ENCODE measurements at places on chromosomes 7 and 10.

DNA sequence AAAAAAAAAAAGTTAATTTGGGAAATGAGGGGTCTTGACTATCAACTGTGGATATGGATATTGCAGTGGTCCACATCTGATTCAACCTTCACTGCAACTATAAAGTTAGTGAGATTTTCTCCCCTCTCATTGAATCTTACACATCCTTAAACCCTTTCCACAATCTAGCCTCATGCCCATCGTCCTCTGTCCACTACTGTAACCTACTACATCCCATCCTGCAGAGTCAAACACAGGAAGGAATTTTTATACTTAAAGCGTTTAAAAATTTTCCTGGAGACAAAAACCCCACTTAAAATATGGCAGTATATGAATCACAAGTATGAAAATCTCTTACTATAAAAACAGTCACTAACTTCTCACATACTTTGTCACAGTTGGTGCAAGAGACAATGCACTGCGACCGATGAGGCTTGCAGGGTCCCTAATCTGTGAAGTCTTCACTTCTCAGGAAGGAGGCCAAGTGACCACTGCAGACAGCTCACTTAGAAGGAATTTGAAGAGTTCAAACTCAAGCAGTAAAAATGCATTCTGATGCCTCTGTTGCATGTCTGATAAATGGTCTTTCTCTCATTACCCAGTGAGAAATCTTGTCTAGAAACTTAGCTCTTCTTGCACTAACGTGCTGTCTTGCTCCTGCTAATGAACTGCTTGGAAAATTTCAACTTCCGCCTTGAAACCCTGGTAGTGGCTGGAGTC, 50.3 kb upstream of the ST8SIA6 start:
- peak; percentile 80 for DNase-seq

GRCh38 chr10:26571655-26572054, 125.8 kb upstream of the PDSS1 start:
- DNase-seq, result no peak

- DNase-seq, result no peak
Observed at GRCh38 chr10:118339111-118339510, 3.0 kb downstream of the FAM204A start.

DNA sequence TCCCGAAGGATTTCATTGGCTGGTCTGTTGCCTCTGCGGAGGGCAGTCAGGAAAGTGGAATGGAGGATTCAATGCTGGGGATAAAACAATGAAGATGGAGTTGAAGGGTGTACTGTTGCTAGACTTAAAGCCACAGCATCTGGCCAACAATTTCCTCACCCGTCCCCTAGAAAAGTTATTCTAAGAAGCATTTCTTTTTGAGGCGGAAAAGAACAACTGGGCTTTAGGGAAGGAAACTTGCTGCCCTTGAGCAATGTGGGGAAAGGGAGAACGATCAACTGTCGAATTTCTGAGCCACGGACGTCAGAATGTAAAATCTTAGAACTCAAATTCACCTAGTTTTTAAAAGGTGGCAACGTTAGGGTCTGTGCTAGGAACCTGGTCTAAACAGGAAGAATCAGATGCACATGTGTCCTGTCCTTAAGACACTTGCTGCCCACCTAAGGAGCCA, 664 bp downstream of the FMC1 start:
- DNase-seq, result no peak

DNA sequence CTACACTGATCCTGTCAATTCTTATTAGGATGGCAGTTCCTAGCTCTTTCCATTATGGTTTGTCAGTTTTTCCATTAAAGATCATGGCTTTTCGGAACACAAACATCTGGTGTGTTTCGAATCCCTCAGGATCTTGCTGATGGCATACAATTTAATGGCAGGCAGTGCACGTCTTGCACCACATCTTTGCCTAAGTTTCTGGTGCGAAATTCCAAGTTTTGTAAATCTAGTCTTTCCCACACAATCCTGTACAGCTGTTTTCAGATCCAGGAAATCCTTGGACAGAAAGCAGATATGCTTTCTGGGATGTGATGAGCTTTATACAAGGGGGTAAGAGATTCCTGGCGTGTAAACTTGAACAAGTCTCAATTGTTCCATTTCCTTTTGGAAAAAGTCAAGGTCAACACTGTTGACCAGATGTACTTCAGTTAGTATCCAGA, 224.3 kb upstream of the PHYHIPL start:
- DNase-seq, result no peak

GRCh38 chr10:16527452-16527851, 5.8 kb upstream of the C1QL3 start:
- no peak for DNase-seq

DNA sequence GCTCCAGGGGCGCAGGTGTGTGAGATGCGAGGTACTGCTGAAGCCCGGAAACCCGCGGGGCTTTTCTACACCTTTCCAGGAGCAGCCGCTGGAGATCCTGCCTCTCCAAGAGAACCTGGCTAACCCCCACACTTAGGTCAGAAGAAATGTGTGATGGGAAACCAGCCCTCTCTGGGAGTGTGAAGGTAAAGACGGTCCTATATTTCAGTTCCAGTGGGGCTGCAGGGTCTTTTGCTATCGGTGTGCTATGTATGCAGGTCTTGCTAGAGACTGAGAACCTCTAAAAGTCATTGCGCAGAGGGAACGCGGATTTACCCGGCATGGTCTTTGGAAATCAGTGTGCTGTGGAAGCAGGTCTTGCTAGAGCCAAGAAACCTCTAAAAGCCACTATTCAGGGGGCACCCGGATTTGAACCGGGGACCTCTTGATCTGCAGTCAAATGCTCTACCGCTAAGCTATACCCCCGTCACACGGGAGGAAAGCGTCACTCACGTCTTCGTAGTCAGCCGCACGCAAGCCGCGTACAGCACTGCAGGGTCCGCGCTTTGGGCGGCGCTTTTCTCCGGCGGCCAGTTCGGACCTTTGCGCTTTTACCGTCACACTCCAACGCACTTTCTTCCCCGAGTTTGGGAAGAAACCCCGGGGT, 46.0 kb downstream of the ZNF777 start:
- peak; percentile 96 for DNase-seq

- DNase-seq, result no peak
Observed at GRCh38 chr10:78045237-78045636, 11.6 kb downstream of the RPS24 start.

GRCh38 chr10:99784727-99785441, 2.4 kb downstream of the ABCC2 start:
- peak; percentile 45 for DNase-seq

GRCh38 chr10:49431426-49431825, 35.5 kb upstream of the DRGX start:
- peak; percentile 56 for DNase-seq

DNA sequence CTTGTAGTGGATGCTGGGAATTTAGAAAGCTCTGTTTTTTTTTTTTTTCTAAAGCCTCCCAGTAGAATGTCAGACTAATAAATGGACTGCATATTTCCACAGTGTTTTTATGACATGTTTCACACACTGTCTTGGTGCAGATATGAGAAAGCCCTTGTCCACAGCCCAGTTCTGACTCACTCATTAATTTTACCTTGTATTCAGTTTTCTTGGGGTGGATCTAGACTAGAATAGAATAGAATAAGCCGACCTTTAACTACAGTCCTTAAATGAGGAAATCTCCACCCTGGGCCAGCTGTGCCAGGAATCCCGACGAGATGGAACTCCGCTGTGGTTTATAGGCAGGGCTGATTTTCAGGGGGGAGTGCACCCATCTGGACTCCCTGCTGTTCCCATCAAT, 274.7 kb downstream of the NRG3 start:
- DNase-seq, result no peak
